ENCODE measurements at places on chromosomes 3 and 15. TPM values are rescaled to one million over a fixed set of nuclear protein-coding genes. Genes with fewer than 3 reads are reported as not detected.

The C3orf38 gene
- 36.6 TPM for total RNA-seq

The ZNF80 gene
- total RNA-seq, result not detected

DNA sequence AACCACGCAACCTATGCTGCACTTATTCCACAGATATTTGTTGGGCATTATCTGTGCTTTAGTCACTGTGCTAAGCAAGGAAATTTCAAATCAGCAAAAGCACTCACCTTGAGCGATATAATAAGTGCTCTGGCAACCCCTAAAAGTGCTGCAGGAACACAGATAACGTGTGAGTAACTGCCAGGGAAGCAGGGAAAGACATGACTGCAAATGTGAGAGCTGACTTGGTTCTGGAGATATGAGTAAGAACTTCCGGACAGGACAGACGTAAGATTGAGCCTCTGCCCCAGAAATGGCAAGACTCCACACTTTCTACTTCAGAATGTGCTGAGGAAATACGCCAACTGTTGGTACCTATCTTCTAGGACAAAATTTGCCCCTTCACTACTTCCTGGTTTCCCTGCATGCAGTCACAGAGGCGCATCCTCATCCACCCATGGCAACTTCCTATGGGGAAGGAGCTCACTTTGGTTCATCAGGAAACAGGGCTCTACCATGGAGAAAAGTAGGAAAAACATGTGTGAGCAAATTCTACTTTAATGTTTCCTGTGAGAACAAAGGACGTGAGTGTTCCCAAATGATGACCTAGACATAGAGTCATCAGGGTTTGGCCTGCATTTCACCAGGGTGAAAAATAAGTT lies 41.7 kb downstream of the AQP9 start:
- peak; percentile 56 for DNase-seq

- no peak for DNase-seq
Measured at GRCh38 chr3:71485896-71486295, 97.6 kb downstream of the FOXP1 start.

DNA sequence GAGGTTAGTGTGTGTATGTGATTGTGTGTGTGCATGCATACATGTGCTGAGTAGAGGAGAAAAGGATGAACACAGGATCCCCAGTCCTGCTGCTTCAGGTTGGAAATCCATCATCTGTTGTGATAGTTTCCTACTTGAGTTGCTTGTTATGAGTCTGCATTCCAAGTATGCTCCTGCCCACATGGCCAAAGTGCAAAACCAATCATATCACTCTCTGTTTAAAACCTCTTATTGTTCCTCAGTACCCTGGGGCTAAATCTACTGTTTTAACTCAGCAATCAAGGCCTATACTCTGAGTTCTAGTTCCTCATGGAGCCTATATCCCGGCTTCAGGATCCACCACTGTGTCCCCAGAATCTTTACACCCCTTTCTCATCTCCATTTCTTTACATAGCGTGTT lies 139.9 kb upstream of the TLE3 start:
- no peak for DNase-seq

DNA sequence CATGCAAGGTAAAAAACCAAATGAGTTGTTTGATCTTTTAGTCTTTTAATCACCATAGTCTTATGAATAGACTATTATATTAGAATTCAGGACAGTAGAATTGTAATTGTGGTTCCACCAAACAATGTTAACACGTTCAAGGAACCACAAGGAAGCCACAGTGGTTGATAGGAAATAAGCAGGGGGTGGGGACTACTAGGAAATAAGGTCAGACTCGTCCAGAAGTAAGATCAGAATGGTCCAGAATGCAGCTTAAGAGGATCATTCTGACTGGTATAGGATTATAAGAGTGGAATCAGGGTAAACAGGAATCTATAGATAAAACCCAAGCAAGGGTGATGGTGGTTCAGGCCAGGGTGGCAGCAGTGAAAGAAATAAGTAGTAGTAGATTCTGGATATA lies 7.5 kb downstream of the MYNN start:
- no peak for DNase-seq

Data from glomerular endothelial cell (primary cell).